ENCODE measurements at places on chromosomes 1 and 21. TPM values are rescaled to one million over a fixed set of nuclear protein-coding genes. Genes with fewer than 3 reads are reported as not detected.

DNA sequence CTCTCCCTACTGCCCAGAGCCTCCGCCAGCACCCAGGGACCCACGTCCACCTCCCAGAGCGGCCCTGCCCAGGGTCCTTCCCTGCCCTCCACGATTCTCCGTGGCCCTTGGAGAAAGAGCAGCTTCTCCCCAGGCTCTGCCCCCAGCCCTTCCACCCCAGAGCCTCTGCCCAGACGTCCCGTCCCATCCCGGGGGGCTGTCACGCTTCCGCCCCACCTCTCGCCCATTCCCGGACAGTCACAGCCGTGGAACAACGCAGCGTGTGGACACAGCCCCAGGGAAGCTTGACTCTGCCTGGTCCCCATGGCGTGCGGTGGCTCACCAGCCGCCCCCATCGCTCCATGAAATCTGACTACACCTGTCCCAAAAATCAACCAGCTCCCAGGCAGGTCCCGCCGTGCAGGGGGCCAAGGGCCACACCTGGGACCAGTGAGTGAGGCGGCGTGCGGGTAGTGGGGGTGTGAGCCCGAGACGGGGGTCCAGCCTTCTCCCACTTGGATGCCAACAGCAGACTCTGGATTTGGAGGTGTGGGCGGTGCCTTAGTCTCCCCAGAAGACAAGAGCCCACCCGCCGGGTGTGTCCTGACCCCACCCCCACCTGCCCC, 12.5 kb upstream of the TTLL10 start:
- H3K36me3 ChIP-seq, result no peaks in the 10 kb centered on the region

GRCh38 chr1:58997637-58998036, 213.8 kb upstream of the JUN start:
- H3K4me3 ChIP-seq, result no peak overlapping the region
- DNase-seq, result no peak
- peaks cover 12% of the 10 kb centered on the region for H3K4me1 ChIP-seq
- no peaks in the 10 kb centered on the region for H3K27me3 ChIP-seq
- H3K36me3 ChIP-seq, result no peaks in the 10 kb centered on the region

DNA sequence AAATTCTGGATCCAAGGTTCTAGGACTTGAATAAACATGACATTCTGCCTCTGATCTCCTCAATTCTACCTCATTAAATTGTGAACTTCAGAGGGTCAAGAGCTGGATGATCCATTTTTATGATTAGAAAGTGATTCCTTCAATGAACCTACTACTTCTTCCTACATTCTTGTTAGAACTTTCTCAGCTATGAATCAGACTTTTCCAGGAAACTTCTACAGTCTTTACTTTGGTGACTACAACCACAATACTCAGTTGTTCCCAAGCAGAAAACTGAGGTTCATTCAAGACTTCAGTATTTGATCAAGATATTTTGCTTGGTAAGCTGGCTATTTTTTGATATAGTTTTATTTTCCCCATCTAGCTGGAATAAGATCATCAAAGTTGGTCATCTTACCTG, 51.4 kb downstream of the CDC7 start:
- no peak for DNase-seq
- no peaks in the 10 kb centered on the region for H3K36me3 ChIP-seq
- H3K27ac ChIP-seq, result no peak overlapping the region
- H3K4me3 ChIP-seq, result no peak overlapping the region

DNA sequence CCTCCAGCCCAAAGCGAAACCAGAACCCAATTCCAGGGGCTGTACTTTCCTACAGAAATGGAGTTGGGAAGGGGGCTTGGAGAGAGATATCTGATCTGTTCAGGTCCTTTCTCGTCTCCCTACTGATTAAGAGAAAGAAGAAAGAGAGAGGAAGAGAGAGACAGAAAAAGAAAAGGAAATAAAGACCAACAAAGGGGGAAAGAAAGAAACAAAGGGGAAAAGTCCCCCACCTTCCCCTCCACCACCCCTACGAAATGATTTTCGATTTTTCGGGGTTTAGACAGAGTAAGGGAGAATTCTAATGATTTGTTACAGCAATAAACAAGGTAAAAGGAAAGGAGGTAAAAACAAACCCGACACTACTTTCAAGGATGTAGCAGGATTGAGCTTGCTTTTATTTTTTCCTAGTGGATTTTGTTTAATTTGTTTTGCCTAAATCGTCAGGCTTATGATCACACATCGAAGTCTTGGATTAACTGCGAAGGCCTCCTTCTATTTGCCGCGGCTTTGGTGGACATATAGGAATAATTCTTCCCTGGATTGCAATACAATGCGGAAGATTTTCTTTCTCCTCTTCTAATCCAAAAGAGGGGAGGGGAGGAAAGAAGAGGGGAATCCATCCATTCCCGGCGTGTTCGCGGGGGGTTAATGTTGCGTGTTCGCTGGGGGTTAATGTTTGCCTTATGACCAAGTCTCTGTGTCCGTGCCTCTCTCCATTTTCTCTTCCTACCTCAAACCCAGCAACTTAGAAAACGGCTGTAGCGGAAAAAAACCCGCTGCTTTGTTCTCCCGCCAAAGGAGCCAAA, 1.9 kb downstream of the TAL1 start:
- peak overlapping the region; percentile 54 for H3K4me3 ChIP-seq
- peak overlapping the region; percentile 60 for H3K27ac ChIP-seq
- H3K27me3 ChIP-seq, result peaks cover 79% of the 10 kb centered on the region

- no peak overlapping the region for H3K4me3 ChIP-seq
- no peaks in the 10 kb centered on the region for H3K4me1 ChIP-seq
- no peak for DNase-seq
- no peaks in the 10 kb centered on the region for H3K36me3 ChIP-seq
- no peaks in the 10 kb centered on the region for H3K27me3 ChIP-seq
These were observed 201.6 kb downstream of the SDCCAG8 start for GRCh38 chr1:243457363-243457982.

DNA sequence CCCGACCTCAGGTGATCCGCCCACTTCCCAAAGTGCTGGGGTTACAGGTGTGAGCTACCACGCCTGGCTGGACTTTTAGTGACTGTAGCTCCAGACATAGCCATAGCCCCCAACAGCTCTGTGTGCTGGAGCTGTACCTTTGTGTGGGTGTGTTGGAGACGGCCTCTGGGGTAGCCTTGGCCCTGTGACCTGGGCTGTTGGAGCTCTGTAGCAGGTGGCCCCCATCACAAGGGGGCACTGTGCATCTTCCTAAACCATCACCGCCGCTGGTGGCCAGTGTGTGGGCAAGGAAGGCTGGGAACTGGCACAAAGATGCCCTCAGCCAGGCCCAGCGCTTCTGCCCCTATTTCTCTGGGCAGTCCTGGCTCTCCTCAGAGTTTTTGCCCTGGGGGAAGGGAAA, 38.4 kb upstream of the FOXO6 start:
- peaks cover 13% of the 10 kb centered on the region for H3K4me1 ChIP-seq
- H3K4me3 ChIP-seq, result no peak overlapping the region
- H3K27ac ChIP-seq, result no peak overlapping the region
- no peaks in the 10 kb centered on the region for H3K27me3 ChIP-seq
- H3K36me3 ChIP-seq, result no peaks in the 10 kb centered on the region
- DNase-seq, result peak; percentile 47

Gene SFN
- total RNA-seq, result 1.5 TPM

Gene ZBTB21
- 5.0 TPM for total RNA-seq

Gene MYOG
- total RNA-seq, result 95.0 TPM
